Stimulated activated CD4-positive, alpha-beta T cell treated with anti-CD3 and anti-CD28 coated beads, Interleukin-4, amount 100 ng/mL, for 24 hours (primary cell): ENCODE measurements at places on chromosomes 2 and 18.

DNA sequence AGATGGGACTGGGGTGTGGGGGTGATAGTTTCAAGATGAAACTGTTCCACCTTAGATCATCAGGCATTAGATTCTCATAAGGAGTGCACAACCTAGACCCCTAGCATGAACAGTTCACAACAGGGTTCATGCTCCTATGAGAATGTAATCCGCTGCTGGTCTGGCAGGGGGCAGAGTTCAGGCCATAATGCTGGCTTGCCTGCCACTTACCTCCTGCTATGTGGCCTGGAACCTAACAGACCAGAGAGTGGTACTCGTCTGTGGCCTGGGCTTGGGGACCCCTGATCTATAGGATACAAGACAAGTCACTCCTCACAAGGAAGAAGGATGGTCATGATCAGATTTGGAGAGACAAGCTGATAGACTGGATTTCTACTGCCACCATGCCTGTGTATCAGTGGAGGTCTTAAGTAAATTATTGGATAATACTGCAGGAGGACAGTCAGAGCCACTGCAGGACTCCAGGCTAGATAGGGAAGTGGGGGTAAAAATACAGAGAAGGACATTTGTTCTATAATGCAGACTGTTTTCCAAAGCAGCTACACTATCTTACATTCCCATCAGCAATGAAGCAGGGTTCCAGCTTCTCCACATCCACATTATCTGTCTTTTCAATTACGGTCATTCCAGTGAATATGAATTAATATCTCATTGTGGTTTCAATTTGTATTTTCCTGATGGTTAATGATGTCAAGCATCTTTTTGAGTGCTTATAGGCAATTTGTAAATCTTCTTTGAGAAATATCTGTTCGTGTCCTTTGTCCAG is 28.8 kb upstream of the APOB start:
- no peak for DNase-seq

GRCh38 chr18:32360682-32361345 is 109.9 kb downstream of the GAREM1 start:
- no peak for DNase-seq

- no peak for DNase-seq
These were observed 122.8 kb downstream of the PXDN start for GRCh38 chr2:1621501-1621900.

GRCh38 chr2:24919037-24919505 is 966 bp downstream of the ADCY3 start:
- peak; percentile 54 for DNase-seq

DNA sequence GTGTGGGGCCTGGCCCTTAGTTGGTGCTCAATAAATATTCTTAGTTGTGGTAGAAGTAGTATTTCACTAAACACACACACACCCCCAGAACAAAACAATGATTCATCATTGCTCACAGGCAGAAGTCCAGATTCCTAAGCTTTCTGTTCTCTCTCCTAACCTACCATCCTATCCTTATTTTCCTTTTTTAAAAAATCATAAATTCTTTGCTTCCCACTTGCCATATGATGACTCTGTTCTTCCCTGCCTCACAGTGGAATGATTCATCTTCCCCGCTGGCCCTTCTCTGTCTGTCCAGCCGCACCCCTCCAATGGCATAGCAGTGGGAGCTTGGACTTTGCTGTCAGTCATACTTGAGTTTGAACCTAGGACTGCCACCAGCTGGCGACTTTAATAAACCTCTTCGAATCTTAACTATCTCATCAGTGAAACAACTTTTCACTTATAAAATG is 5.2 kb downstream of the EML6 start:
- no peak for DNase-seq

DNA sequence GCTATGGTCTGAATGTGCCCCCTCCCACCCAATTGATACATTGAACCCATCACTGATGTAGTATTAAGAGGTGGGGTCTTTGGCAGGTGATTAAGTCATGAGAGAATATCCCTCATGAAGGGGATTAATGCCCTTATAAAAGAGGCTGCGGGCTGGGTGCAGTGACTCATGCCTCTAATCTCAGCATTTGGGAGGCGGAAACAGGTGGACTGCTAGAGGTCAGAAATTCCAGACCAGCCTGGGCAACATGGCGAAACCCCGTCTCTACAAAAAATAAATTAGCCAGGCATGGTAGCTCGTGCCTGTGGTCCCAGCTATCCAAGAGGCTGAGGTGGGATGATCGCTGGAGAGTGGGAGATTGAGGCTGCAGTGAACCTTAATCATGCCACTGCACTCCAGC is 14.3 kb downstream of the POLR2D start:
- no peak for DNase-seq

- no peak for DNase-seq
These were observed 144.3 kb upstream of the PELI1 start for GRCh38 chr2:64288321-64289193.

- DNase-seq, result no peak
These were observed 163.3 kb downstream of the FHOD3 start for GRCh38 chr18:36460854-36461253.

DNA sequence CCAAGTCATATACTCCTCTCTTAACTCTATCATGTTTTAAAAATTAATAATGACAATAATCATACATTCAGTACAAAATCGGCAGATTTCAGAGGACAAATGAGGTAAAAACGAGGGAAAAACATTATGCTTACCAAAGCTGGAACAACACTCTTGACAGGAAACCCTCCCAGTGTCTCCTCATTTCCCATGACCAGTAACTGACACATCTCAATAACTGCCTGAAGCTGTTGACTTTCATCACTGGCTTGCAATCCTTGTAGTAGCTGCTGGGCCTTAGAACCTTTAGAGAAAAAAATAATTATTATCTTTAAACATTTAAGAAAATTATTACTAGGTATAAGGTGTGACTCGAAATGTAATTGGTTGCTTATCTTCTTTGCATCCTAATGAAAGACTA is 103.6 kb downstream of the TRIP12 start:
- no peak for DNase-seq

DNA sequence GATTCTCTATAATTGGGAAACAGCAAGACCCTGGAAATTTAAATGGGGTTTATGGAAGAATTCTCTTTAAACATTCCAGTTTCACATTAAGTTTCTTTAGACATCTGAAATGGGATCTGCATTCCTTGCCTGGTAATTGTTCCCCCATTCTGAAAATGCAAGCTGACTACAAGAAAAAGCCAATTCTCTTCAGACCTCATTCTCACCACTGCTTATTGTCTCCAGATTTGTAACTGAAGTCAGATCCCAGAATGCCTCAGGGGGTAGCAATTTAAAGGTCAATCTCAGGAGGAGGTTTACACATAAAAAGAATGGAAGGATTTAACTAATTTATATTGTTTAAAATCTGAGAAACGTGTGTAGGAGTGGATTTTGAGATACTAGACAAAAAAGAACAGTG is 41.2 kb downstream of the COL3A1 start:
- DNase-seq, result no peak
